Omental fat pad (tissue), 4 donors: ENCODE measurements at places on chromosomes 7 and 10.

- DNase-seq: no peak
Observed at GRCh38 chr10:112083472-112083871, 100.1 kb downstream of the GPAM start.

DNA sequence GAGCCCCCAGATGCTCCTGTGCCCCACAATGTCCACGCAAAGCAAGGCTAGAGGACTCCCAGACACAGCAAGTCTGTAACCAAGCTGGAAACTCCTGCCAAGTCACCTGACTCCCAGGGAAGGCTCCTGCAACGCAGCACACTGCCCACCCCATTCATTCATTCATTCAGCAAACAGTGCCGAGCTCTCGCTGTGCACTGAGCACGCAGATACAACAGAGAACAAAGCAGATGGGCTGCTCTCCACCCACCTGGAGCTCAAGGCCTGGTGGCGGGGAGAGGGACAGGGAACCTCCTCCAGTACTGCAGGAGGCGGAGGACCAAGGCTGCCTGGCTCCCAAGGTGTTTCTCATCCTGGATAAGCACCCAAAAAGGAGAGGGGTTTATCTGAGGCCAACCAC, 8.6 kb downstream of the KCNH2 start:
- no peak for DNase-seq

DNA sequence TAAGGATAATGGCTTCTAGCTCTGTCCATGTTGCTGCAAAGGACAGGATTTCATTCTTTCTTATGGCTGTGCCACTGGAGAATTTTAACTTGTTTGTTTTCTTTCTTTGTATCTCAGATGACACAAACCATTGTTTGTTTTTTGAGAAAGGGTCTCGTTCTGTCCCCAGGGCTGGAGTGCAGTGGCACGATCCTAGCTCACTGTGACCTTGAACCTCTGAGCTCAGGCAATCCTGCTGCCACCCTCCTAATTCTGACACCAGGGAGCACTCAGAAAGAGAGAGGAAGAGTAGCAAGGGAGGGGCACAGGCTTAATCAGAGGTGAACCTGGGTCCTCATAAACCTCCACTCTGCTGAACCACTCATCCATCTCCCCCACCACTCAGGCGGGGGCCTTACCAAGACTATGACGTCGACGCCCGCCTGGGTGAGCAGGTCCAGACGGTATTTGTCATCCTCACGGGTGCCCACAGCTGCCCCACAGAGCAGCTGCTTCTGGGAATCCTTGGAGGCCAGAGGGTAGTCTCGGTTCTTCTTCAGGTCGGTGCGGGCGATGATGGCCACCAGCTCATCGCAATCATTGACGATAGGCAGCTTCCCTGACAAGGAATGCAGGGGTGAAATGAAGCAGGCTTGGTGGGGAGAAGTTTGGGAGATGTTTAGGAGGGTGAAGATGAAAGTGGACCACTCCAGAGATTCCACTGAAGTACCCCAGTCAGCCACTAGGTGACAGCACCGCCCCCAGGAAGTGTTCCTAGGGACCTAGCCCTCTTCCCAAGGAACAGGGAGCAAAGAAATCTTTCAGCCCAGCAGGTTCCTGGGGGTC, 11.6 kb downstream of the IMPDH1 start:
- DNase-seq: peak; percentile 62

DNA sequence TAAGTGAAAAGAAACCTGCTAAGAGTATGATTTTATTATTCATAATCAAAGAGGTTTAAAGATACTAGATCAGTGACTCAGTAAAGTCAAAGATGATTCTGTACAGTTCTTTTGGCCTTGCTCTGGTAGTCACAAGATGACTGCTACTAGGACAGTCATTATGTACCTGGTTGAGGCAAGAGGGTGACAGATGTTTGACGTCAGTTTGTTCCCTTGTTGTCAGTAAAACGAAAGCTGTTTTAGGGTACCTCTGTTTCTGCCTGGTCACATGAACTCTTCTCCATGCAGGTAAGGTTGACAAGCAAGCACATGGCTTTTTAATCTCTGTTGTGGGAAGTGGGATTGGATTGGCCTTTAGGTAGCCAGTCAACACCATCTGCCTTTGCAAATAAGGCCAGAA, 308.0 kb downstream of the EXOC4 start:
- no peak for DNase-seq

DNA sequence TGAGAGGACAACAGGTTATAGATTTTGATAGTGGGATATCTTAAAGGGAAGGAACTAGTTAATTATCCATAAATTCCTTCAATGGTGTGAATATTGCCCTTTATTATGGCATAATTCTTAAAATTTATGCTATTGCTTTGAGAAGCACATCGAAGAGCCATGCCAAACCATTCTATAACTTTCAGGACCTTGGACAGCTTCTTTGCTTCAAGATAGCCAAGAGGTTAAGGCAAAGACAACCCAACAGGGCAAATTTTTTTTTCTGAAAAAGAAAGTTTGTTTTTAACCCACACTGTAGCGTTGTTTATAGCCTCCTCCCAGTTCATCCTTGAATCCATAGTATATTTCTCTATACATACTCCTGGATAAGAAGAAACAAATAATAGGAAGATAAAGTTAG, 103.2 kb downstream of the NRG3 start:
- DNase-seq: no peak

DNA sequence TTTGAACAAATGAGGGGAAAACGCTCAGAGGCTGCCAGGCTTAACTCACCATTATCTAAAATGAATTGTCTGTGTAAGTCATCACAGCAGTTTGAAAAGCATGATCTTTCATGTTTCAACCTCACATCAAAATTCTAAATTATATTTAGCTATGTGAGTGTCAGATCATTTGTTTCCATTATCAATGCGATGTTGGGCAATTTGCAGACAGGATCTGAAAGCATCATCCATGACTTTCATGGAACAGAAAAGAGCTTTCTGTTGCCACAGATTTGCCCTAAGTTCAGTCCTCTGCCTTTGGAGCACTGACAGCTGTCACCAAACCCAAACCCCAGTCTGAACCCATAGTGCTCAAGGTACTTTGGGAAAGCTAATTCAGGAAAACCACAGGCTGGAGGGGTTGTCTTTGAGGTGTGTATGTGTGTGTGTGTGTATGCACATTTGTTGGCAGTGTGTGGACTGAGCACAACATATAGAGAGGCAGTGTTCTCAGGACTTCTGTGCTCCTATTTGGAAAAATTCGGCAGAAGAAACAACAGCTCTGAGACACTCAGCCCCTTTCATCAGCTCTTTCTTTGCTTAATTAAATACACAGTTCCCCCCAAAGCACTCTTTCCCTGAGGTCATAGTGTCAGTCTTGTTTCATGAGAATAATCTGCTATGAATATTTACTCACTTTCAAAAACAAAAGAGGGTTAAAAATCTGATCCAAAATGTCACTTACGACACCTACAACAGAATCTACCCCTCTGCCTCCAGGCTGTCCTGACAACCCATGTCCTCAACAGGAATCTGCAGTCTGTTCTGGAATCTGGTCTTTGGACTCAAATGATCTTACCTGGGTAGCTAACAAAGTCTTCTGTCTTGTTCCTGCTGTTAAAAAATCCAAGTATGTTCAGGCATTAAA, 188.5 kb upstream of the KLF14 start:
- no peak for DNase-seq

DNA sequence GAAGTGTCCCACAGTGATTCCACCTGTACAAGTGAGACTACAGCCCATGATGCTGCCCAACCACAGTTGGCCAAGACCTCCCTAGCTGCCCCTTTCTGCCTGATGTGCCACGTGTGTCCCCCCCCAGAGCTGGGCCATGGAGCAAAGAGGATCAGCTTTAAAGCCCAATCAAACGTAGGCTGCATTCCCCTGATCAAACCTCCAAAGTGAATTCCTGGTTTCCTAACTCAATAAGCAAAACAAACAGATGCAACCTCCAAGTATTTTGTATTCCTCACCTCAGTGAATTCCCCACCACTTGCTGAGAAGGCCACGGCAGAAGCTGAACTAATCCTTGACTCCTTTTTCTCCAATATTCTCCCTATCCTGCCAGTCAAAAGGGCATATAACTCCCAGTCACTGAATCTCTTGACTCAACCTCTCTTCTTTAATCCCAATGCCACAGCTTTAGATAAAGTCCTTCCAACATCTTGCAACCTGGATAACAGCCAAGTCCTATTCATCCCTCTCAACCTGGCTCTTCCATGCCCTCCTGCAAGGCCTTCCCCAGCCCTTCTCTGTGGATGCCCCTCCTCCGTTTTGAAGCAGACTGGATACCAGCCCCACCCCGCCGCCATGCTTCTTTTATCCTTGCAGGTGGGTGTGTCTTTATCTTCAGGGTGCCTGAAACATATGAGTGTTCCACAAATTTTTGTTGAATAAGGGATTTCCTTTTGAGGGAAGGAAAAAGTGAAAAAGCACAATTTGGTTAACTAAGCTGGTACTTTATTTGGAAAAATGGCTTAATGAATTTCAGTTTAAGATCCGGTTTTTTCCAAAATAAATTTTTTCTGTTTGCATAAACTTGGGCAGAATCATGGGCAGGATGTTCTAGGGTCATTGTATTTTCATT, 285.2 kb upstream of the MKLN1 start:
- no peak for DNase-seq
